ENCODE measurements at places on chromosomes 4 and X.
A peak's percentile ranks its signal among the peaks of the same experiment; 100 is the strongest.

- DNase-seq = peak; percentile 79
Measured at GRCh38 chrX:135973548-135974278, at the start of gene MMGT1. MMGT1 (minus strand) TSS chrX:135973988; CDS start chrX:135973675, 313 bp downstream.

DNA sequence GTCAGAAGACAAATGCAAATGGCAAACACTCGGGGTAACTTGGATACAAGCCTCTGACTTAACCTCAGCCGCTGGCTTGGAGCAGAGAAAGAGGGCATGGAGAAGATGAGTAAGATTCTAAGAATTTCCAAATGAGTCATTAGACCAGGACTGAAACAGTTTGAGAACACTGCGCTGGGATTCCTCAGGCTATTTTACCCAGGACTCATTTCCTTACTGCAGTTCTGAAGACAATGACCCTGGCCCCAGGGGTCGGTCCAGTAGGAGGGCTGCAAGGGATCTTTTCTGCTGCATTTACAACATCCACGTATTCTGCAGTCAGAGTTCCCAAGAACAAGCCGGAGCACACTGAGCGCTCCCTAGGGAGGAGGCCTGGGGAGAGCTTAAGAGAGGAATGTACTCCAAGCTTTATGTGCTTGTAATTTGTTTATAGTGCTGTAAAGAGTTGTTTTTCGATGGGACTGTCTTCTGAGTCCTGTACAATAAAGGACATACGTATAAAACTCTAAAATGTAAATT lies 27.3 kb upstream of the SORBS2 start:
- DNase-seq = no peak

- no peak for DNase-seq
Measured at GRCh38 chr4:81397635-81398034, 74.1 kb downstream of the RASGEF1B start.

DNA sequence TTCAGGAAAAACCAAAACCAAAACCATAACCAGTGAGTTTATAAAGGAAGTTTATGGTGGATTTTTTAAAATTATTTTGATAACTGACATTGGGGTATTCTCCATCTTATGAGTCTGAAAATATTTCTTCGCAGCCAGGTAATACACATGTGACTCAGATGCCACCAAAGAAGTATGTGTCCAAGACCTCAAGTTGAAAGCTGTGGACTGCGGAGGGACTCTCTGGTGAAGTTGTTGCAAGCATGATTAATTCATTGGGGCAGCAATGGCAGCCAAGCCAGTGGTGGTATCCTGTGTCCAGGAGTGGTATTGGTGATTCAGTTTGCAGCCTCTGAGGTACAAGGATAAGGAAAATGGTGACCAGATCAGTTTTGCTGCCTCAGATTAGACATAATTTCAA lies 14.0 kb upstream of the ADH5 start:
- DNase-seq = no peak

- no peak for DNase-seq
Measured at GRCh38 chrX:22397566-22397965, 124.9 kb downstream of the CBLL2 start.

DNA sequence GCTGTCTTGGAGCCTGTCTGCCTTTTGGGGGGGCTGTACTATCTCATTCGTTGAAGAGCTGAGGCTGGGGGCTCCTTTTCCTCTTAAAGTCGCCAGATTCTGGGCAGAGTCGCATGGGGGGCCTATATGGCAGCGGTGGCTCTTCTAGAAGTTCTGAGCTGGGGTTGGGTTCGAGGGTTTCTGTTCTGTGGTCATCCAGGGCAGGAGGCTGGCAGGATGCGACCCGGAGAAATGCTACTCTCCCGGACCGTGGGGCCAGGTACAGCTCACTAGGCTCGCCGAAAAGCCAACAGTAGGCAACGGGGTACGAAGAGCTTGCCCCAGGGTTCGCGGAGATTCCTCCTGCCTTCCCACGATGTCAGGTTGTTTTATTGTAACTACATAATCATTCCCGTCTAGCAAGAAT lies 1.9 kb upstream of the CITED1 start:
- no peak for DNase-seq

DNA sequence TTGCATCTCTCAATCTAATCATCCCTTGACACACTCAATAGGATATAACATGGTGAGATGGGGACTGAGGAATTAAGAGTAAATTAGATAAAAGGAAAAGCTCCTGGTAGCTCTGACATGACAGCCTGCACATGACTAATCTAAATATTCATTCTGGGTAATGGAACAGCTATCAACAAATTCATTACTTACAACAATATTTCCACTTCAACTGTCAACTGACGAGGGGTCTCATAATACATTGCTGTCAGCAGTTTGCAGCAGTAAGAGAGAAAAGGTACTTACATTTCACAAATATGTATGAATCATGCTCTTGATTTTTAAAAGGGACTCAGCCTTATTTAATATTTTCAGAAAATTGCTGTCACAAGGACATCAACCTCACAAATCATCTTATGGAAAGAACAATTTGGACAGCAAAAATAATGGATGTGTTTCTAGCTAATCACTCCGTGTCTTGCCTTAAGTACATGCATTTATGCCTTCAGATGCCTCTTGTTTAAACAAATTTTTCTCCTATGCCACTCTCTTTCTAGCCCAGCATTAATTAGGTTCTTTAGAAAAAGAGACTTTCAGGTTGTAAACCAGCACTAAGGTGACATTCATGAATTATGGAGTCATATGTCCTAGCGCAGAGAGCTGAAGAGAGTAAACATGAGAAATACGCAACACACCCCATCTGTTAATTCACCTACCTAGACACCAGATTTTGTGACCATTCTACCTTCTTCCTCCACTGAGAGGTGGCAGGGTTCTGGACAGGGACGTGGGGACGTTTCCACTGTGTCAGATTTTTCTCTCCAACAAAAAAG lies 99.6 kb upstream of the TMEM150C start:
- DNase-seq = no peak

DNA sequence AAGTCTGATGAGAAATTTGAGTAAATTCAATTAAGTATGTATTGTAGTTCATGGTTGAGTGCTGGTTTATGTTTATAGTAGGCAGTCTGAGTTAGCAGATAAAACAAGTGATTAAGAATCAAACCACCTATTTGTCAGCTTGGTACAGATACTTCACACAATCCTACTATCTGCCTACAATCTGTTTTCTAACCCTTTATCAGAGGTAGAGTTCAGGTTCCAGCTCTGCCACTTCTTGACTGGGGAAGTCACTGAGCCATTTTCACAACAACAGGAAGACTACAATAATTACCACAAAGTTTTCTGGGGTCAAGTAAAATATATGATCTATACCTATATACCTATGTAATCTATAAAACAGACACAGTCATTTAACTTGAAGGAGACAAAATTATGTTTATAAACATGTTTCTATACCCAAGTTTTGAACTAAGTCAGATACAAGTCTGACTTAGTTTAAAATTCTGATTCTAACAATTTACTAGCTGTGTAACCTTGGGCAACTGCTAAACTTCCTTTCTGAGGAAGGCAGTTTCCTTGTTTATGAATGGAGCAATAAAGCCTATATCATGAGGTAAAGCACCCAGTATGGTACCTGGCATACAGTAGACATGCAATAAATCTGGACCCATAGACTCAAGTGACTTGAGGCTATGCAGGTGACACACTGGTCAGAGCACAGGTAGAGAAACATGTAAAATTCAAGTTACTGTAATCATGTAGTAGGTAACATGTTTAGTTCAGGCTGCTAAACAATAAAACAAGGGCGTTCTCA lies 37.2 kb upstream of the BDH2 start:
- DNase-seq = no peak

Data from NCI-H1092 (cell line).